ENCODE measurements at places on chromosomes 1 and 21.

DNA sequence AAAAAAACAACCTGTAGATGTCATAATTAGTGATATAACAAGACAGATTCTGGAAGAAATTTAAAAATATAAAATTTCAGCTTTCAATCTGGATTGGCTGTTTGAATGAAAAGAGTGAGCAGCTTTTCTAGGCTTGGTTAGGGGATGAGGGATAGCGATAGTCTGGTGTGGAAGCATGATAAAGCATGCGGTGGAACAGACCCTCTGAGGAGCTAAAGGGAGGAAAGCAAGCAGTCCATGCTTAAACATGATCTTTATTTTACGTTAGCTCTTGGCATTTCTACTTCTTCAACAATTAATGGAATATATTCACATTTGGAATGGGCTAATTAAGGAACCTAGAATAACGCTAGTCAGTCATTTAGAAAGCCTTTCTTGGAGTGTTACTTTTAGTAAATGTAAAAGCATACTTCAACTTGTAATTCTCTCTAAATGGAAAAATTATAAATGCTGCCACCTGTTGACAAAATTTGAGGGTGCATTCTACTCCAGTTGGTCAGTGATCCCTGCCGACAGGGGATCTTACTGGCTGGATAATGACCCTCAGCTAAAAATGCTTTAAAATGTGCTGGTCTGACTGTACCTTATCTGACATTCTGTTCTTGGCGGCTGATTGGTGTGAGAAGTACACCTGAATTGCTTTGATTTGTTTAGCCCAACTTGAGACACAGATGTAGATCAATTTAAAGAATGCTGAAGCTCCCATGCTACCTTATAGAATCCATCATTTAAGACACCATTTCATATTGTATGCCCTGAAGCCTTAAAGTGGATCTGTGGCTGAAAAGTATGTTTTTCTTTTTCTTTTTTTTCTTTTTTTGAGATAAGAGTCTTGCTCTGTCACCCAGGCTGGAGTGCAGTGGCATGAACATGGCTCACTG lies 61.2 kb downstream of the AK4 start:
- DNase-seq: no peak

DNA sequence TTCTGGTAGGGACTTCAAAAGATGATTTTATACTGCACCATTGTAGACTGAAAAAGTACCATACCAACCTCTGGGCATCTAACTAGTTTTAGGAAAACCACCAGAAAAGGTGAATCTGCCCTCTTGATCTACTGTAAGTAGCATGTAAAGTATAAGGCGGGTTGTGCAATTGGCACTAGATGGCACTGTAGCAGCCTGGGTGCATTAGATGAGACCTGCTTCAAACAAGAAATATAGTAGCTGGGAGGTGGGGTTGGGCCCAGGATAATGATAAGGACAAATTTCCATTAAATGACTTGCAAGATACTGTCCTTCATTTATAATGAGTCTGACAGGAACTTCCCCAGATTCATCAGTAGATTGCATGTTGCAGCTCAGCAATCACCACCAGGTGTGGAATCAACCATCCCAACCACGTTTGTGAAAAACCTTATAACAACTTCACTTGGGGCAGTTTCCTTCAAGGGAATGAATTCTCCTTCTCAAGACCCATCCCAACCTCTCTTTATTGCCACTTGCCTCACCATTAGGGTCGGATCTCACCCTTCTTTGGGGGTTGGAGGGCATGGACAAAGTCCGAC lies 37.3 kb upstream of the IL10 start:
- no peak for DNase-seq

GRCh38 chr1:30908696-30909364 lies at the start of gene SDC3:
SDC3 (minus strand) TSS chr1:30908758; CDS start chr1:30908586, 172 bp downstream.
- DNase-seq: no peak

- peak; percentile 58 for DNase-seq
Observed at GRCh38 chr1:116556289-116557006, 14.4 kb downstream of the CD58 start.

DNA sequence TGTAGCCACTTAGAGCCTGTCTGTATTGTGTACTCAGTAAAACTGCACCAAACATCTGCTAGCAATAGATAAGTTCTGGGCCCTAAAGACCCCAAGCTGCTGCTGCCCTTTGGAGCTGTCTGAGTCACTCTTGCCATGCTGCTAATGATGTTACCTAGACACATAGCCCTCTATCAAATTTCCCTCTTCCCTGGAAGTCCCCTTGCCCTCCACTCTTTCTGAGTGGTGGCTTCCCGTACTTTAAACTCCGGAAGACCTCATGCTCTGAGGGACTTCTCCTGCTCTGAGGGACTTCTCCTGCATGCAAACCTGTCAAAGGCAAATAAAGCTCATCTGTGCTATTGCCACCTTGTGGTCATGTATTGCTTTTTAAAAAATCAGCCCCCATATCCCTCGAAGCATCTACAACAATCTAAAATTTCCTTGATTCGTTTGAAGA lies 34.0 kb downstream of the FH start:
- DNase-seq: no peak

GRCh38 chr1:172893146-172893841 lies 157.4 kb downstream of the TNFSF18 start:
- DNase-seq: no peak

DNA sequence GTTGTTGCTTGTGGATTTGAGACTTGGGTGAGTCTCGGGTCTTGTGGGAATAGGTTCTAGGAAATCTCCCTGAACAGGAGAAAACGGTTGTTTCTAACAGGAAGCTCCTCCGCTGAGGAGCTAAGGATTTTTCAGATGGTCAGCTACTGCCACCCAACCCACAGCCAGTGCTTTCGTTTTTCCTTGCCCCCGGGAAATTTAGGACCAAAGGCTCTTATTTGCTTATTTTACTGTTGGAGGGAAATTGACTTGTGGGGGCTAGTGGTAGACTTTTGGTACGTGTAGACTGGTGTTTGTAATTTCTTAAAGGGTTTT lies 792 bp downstream of the SNX7 start:
- no peak for DNase-seq

DNA sequence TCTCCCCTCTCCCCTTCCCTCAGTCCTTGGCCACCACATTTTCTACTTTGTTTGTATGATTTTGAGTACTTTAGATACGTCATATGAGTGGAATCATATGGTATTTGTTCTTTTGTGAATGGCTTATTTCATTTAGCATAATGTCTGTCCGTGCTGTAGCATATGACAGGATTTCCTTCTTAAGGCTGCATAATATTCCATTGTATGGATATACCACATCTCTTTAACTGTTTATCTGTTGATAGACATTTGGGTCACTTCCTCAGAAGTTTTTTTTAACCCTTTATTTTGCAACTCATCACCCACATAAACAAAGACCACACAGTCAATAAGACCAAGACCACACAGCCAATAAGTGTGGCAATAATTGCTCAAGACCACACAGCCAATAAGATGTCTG lies 24.9 kb downstream of the FAM163A start:
- DNase-seq: no peak

GRCh38 chr1:156655151-156655903 lies 13.4 kb downstream of the BCAN start:
- DNase-seq: no peak

DNA sequence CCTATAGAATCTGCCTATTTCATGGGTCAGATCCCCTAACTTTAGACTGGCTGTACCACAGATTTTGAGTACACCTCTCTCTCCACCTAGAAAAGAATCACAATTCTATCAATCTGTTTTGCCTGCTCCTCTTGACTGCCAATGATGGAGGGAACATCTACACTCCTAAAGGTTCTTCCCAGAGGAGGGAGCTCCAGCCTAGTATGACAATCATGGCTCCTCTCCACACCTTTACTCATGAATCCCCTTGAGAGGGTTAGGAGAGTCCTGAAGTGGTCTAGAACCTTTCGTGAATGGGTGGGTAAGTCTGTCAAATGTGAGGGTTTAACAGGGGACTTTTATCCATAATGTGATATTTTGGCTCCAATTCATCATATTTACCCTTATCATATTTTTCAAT lies 48.0 kb downstream of the DNAI4 start:
- DNase-seq: no peak

DNA sequence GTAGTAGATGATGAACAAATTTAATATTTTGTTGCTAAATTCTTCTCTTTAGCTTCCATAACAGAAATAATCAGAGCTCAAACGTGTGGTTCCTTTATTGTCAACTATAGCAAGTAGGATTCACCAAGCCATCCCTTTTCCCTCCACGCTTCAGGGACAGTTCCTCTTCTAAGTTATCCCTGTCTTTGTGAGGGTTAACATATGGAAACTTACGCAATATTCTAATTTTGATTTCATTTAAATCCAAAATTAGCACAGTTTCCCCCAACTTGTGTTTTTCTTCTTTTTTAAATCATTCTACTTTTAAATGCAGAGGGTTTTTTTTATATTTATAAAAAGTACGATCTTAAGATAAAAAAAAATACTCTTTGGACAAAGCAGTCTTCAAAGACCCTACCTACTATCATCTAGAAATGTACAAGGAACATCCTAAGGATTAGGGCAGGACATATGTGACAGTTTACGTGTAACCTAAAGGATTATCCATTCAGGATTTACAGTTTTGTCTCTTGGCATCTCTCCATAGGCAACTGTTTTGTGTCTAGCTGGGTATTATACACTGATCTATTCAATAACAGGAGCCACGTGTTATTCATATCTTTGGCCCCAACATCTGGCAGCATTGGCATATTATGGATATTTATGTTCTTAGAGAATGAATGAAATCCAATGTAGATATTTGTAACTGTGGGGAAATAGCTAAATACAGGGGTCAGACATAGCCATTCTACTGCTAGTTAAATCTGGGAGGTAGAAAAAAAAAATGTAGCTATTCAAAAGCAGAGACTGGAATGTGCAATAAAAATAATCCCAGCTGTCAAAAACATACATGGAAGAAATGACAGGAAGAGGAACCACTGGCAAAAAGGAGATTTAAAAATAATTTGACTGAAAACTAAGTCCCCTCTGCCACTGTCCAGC lies 272.9 kb downstream of the NEGR1 start:
- DNase-seq: no peak
